Nucleus accumbens (tissue), 56 donors: ENCODE measurements at places on chromosomes 7 and 10.
A peak's percentile ranks its signal among the peaks of the same experiment; 100 is the strongest.

DNA sequence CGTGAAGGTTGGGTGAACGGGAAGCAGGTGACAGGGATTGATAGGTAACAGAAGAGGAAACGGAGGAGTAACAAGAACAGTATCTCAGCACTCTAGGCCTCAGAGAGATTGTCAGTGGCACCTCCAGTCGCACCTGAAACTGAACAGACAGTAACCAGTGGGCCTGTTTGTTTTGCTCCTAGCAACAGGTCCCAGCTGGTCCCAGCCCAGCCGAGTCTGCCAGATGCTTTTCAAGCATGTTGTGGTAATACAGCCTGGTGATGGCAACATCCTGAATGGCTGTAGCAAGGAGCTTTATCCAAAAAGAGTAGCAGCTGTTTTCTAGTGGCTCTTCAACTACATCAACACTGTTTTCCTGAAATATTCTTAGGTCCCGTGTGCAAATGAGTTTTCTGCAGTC, 4.7 kb downstream of the CACNB2 start:
- DNase-seq: no peak

DNA sequence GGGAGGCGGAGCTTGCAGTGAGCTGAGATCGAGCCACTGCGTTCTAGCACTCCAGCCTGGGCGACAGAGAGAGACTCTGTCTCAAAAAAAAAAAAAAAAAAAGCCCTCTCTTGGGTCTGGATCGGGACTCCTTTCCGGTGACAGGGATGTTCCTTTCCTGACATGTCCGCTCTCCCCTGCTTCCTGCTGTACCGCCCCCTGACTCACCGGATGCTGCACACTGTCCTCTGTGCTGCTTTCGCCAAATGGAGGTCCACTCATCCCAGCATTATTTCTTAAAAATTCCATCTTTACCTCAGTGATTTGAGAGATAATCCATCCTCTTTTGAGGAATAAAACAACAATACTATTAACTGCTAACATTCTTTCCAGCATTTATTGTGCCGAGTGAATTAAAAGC, 113.8 kb upstream of the EEPD1 start:
- DNase-seq: no peak

DNA sequence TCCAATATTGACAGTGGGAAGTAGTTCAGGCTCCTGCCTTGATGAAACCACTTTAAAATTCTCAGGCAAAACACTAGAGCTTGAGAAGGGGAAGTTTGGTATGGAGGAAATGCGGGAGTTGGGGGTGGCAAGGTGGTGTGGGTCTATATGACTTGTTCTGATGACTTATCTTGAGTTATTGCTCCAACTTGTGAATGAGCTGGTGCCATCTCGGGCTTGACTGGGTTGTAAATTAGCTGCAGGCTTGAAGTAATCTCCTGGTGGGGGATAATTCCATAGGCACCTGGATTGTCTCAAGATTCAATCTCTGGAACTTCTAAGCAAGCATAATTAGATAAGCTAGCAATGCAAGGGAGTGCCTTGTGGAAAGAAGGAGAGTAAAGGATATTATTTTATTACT, 29.0 kb downstream of the MRPL32 start:
- no peak for DNase-seq

GRCh38 chr10:93926613-93927012, 32.8 kb downstream of the SLC35G1 start:
- no peak for DNase-seq

- no peak for DNase-seq
Observed at GRCh38 chr7:159091480-159092475, 52.9 kb downstream of the VIPR2 start.

DNA sequence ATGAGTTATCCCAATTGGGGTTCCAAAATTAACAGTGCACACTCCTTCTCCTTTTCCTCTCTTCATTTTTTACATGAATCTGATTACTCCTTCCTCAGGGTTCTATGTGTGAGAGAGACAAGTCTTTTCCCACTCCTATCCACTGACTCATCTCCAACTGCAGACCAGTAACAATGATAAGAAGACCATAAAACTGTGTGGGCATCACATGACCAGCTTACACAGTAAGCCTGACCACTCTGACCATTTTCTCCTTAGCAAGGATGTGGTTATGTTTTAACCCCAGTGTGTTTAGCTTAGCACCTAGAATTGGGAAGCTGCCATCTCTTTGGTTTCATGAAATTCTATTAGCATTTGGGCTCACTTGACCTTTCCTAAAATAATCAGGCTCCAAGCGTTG, 145.0 kb upstream of the CALCR start:
- DNase-seq: no peak

- DNase-seq: no peak
Observed at GRCh38 chr7:93043385-93043985, 74.3 kb downstream of the SAMD9 start.

GRCh38 chr7:76505168-76506080, 4.9 kb upstream of the UPK3B start:
- DNase-seq: no peak

GRCh38 chr10:92027141-92027540, 103.6 kb downstream of the BTAF1 start:
- DNase-seq: no peak

DNA sequence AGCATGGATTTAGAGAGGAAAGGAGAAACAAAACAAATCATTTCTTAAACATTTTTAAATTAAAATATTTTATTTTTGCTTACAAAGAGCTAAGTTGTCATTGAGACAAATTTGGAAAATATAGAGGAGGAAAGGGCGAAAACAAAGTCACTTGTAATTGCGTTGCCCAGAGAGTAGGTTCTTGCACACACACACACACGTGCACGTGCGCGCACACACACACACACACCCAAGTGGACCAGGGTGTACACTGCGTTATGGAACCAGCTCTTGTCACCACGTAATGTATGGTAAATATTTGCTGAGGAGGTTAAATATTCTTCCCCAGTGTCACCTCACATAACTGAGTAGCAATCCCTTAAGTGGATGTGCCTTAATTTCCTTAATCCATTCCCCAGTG, 21.6 kb downstream of the SHH start:
- DNase-seq: no peak

- no peak for DNase-seq
Observed at GRCh38 chr7:157560258-157560654, 223.5 kb downstream of the DNAJB6 start.

- no peak for DNase-seq
Observed at GRCh38 chr10:63515002-63515763, 6.0 kb upstream of the REEP3 start.

GRCh38 chr7:42572561-42572960, 335.6 kb upstream of the GLI3 start:
- DNase-seq: no peak

DNA sequence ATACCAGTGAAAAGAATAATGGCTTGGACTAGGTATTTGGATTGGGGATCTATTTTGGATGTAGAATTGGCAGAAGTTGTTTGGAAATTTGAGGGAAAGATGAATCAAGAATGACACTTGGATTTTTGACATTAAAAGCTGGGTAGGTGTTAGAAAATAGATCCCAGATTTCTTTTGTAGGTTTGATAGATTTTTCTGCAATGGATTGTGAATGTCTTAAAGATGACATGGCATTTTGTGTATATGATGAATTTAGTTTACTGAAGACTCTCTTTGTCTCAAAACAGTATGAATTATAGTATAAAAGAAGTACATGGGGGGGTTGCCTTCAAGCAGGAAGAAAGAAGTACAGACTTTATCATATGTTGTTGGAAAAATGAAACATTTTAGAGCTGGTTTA, 75.8 kb downstream of the MPLKIP start:
- no peak for DNase-seq

GRCh38 chr10:128059266-128059981, 66.8 kb downstream of the MKI67 start:
- DNase-seq: no peak

DNA sequence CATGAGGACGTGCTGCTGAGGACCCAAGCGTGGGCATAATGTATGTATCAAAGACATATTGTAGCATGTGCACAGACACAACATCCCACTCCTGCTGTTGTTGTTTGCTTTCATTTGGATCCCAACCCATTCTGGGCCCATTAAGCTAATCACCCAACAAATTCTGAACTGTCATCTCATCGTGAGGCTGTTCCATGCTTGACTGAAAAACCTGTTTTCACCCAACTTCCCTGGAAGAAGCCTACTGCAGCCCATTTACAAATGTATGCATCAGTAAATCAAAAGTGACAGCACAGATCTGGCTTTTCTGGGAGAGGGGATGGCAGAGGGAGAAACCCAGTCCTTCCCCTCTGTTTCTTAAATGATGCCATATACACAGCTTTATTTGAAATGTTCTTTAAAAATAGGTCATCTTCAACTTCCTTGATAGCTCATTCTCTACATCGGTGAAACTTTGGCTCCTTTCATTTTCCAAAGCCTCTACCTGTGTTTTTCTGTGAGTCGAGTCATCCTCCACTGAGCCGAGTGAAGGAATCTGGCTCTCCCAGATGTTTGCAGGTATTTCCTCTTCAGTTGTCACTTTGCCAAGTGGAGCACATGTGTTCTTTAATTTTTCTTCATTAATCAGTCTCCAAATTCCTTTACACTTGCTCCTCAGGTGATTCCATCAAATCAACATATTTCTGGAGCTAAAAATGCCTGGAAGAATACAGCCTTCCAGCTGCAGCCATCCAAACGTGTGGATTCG, 151.8 kb downstream of the CHN2 start:
- DNase-seq: no peak

DNA sequence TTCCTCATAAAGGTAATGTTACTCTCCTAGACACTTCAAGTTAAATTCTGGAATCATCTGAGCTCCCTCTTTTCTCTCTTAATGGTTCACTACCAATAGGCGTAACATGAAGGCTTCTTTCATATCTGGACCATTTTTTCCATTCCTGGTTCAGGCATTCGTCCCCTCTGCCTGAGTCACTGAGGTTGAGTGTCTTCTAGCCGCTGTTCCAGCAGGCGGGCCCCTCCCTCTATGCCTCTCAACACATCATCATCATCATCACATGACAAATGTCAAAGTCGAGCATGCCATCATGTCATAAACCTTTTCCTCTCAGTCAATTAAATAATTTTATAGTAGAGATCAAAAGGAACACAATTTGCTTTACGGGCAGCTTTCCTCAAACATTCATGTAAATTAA, 168.9 kb upstream of the ASAH2 start:
- no peak for DNase-seq

DNA sequence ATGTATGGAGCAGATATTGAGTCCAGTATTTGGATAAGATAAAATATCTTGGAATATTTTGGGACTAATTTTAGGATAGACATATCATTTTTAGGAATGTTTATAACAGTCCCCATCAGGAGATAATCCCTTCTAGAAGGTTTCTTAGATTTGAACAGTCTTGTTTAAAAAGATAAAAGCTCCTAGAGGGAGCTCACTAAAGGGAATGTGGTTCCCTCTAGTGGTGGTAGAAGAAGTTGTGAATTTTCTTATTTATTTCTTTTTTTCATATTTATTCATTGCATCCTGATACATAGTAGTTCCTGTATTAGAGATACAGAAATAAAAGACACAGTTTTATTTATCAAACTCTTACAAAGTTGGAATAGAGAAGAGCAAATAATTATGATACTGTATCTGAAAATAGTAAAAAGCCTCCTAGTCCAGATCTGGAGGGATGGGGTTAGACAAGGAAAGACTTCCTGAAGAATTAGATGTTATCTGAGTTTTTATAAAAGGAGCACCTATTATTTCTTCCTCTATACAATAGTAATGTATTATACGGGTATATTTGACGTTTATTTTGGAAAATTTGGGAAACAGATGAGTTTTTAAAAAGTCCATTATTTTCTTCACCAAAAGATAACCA, 24.5 kb upstream of the KLF14 start:
- no peak for DNase-seq

GRCh38 chr10:74753442-74754211, 72.8 kb upstream of the KAT6B start:
- DNase-seq: no peak

DNA sequence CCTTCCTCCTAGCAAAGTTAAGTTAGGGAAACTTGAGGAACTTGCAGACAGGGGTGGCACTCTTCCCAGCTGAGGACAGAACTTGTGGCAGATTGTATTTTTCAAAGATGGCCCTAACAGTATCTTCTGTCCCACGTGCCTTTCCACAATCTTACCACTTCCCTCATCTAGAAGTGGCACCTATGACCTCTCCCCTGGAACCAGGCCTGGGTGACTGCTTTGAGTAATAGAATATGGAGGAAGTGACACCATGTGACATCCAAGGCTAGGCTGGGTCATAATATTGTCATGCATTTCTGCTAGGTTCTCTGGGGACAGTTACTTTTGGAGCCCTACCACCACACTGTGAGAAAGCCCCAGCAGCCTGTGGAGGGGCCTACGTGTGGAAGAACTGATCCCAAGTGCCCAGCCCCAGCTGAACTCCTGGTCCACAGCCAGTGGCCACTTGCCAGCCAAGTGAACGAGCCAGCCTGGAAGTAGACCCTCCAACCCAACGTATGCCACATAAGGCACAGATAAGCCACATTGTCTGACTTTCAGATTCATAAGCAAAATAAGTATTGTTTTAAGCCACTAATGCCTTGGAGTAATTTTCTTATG, 193.7 kb downstream of the PTPN20 start:
- DNase-seq: no peak

- DNase-seq: no peak
Observed at GRCh38 chr7:24885305-24885704, 94.7 kb downstream of the OSBPL3 start.

DNA sequence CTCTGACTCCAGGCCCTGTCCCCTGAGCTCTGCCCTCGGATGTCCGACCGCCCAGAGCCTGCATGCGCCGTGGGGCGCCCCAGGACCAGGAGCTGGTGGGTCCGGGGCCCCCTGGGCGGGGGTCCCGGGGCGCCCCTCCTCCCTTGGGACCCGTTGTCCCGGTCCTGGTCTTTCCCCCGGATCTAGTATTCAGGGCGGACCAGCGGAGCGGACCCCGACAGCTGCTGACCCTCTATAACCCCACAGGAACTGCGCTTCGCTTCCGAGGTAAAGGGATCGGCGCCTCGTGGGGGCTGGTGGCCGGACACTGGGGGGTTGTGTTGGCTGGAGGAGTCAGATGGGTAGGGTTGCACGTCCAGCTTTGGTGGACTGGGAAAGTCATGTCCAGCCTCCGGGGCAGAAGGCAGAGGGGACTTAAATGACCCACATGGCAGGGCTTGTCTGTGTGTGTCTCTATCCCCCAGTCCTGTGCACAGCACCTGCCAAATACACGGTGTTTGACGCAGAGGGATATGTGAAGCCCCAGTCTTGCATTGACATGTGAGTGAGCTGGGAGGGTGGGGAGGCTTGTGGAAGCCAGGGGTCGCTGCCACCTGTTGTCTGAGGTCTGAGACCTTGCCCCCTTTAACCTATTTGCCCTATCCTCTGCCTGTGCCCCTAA, 520 bp downstream of the MOSPD3 start:
- DNase-seq: no peak

DNA sequence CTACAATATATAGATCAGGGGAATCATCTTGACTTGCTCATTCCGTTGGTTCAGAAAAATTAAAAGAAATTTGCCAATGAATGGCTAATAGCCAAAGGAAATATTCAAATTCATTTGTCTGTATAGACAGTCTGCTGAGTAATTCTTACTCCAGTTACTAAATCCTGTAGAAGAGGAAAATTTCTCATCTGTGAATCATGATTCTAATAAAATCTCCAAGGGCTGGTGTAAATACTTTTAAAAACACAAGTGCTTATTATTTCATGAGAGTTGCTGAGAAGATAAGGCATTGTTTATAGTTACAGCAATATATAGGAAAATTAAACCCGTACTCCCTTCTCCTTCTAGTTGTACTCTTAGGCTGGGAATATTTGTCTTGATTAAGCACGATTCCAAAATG, 53.0 kb downstream of the WNT2 start:
- DNase-seq: no peak

GRCh38 chr10:126126023-126126422, 229.7 kb downstream of the FANK1 start:
- no peak for DNase-seq

- peak; percentile 48 for DNase-seq
Observed at GRCh38 chr10:132708441-132708840, 77.5 kb downstream of the NKX6-2 start.

- peak; percentile 31 for DNase-seq
Observed at GRCh38 chr10:97319671-97320479, 804 bp downstream of the FRAT1 start.
